NCI-H2171 (cell line): ENCODE measurements at places on chromosomes 6 and 20.

DNA sequence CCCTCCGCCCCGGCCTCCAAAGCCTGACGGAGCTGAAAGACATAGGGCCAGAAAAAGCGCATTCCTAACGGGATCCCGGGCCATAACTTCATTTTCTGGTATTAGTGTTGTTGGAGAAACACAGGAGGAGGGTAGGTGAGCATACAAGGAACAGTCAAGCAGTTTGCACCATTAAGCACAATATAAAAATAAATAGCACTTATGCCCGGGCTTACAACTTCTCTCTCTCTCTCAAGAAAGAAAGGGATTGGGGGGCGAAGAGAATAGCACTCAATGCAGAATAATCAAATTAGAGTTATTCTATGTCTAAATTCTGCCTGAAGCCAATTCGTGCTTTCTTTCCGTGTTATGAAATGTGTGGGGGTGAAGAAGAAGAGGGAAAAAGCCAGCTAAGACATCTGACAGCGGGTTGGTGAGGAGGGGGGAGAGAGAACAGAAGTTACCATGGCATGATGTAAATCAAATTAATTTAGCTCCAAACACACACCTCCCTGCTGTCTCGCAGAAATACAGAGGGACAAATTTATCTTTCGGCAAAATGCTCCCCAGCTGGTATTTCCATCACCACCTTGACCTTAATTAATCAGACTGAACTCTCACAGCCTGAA is 508 bp upstream of the METTL24 start:
- no peak for DNase-seq

DNA sequence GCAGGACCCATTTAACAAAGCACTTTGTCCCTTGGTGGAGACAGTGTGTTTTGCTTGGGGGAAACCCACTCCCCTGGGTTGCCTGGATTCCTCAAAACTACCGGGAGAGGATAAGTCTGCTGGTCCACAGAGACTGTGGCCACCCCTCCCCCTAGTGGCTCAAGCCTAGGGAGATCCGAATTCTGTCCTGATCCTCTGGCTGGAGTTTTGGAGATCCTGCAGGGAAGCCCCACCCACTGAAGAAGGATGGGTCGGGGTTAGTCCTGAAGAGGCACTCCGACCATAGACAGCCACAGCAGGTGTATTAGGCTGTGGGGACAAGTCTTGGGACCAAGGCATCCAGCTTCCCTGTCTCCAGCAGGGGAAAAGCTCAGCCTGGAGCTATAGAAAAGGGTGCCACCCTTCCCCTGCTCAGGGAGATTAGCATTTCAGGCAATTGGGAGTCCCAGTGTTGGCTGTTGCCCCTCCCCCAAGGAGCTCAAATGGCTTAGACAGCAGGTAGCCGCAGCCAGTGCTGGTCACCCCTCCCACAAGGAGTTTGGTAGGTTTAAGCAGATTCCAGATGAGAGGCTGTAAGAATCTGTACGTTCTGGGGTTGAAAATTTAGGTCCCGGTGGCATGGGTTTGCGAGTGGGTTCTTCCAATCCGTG is 750.0 kb downstream of the TBC1D32 start:
- no peak for DNase-seq

- no peak for DNase-seq
Observed at GRCh38 chr20:47293631-47294030, 62.9 kb downstream of the ZMYND8 start.

DNA sequence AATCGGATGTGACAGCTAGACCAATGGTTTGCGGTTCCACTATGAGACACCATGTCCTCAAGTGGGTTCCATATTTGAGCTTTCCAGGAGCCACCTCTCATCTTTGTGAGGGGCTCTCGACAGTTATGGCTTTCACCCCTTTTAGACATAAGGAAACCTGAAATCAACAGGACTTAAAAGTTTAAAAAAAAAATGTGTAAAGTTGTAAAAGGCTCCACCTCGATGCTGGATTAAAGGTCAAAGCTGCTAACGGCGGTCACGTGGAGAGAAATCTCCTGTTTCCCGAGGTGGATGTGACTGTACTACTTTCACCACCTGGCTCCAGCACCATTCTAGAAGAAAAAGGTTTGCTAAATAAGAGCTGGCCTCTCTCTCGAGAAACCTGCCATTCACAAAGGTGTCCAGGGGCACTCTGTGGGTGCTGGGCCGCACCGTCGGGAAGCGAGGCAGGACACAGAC is 542 bp downstream of the ATP5F1E start:
- no peak for DNase-seq

DNA sequence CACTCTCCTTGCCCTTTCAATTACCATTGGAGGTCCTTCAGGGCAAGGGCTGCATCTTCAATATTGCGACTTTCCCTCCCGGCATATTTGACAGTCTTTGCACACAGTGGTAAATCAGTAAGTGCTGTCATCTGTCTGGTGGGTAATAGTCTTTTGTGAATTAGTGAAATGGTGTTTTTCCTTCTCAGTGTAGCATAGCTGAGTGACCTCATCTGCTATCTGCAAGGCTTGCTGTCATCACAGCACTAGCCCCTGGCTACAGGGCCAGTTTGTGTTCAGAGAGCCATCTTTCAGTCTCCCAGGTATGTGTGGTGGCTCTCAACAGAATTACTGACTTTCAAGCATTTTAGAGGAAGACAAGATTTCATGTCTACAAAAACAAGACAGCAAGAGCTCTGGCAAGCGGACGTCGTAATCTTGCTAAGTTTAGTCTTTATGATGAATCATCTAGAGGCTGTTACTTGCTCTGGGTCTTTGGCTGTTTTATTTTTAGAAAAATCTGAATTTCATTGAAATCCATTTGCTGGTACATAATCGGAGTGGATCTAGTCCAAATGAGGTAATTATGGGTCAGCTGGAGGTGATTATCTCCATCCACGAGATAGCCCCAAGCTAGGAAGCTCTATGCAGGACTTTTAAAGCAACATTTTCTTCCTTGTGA is 528.9 kb downstream of the EPM2A start:
- DNase-seq: no peak

DNA sequence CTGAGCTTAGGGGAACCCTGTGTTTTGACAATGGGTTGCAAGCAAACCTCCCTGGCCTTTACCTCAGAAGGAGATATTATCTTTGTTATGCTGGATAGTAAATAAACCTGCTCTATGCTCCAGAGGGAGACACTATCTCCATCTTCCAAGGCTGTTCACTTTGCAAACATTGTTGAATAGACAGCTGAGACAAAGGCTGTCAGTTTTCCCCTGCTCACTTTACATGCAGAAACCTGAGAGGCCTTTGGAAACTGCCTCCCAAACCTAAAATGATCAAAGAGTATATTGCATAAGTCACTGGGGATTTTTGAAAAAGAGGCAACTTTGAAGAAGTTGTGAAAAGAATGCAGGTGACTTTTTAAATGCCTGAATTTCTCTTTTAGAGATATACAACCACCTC is 61.6 kb downstream of the MRAP2 start:
- no peak for DNase-seq

DNA sequence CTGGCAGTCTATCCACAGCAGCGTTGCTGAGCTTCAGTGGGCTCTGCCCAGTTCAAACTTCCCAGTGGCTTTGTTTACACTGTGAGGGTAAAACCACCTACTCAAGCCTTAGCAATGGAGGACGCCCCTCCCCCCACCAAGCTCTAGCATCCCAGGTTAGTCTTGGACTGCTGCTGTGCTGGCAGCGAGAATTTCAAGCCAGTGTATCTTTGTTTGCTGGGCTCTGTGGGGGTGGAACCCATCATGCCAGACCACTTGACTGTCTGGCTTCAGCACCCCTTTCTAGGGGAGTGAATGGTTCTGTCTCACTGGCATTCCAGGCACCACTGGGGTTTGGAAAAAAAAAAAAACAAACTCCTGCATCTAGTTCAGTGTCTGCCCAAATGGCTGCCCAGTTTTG is 249.7 kb upstream of the SYNCRIP start:
- DNase-seq: no peak

GRCh38 chr20:709991-710779 is 34.6 kb upstream of the SCRT2 start:
- DNase-seq: peak; percentile 84

- DNase-seq: no peak
Observed at GRCh38 chr6:130933712-130934200, 106.5 kb downstream of the SMLR1 start.

GRCh38 chr6:53979468-53980067 is 131.7 kb upstream of the MLIP start:
- DNase-seq: peak; percentile 7

GRCh38 chr6:38262026-38262425 is 377.7 kb downstream of the BTBD9 start:
- no peak for DNase-seq

- DNase-seq: no peak
Observed at GRCh38 chr6:154830771-154831170, 97.6 kb downstream of the SCAF8 start.

DNA sequence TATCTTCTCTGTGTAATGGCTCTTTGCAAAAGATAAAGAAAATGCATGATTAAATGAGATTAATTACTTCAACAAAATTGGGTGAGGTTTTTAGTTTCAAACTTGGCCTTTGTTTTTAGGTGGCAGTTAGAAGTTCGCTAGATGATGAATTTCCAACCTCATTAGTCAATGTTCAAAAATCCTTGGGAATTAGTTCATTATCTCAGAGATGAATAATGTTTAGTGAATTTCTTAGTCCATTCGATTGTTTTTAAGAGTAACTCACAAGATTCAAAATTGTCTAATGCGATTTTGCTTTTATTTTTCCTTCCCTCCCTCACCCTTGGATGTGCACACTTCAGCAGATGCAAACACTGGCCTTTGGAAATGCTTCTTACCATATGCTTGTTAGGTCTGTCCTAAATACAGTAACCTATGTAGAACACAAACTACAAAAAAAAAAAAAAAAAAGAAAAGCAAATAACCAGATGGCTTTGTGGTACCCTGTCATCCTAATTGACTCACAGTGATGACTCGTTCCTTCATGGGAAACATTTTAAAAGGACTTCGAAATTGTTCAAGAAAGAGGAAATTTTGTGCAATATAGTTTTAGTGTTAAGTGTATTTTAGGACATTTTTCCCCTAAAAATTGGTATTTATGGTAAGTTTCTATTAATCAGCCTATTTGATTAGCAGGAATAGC is 66.7 kb downstream of the FAM229B start:
- DNase-seq: peak; percentile 80

- DNase-seq: peak; percentile 85
Observed at GRCh38 chr6:52403627-52404026, 16.5 kb upstream of the EFHC1 start.

GRCh38 chr6:71349395-71349794 is 60.8 kb downstream of the OGFRL1 start:
- DNase-seq: peak; percentile 5

GRCh38 chr20:15570156-15570555 is 1003.1 kb downstream of the KIF16B start:
- DNase-seq: no peak

GRCh38 chr6:170012037-170012330 is 260.6 kb downstream of the ERMARD start:
- no peak for DNase-seq

DNA sequence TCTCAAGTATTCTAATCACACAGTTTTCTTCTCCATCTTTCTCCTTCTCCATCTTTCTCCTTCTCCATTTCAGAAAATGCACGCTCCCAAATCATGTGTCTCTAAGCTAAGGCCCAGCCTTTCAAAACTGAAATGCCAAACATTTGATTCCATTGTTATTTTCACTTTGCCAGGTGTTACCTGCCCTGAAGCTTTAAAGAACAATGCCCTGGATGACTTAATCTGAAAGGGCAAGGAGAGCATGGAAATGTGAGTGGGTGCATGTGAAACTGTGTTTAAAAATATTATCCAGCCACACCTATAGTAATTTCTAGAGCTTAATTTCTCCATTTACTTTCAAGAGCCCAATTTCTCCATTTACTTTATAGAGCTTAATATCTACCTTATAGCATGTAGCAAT is 42.4 kb upstream of the GCLC start:
- DNase-seq: no peak

DNA sequence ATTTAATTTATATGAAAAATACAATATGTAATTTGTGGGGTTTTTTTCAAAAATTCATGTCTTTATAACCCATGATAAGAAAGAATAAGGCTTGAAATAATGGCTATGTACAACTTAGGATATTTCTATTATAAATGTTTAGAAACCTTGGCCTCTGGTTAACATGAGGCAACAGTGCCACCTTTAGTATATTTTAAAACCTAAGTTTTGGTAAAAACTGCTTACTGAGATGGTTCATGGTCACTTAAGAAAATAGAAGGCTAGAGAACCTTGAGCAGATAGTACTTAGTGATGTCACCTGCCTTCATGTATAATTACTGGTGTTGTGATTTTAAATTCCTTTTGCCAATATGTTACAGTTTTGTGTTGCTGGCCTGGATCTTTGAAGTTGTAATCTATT is 176.4 kb downstream of the ADGB start:
- no peak for DNase-seq

GRCh38 chr6:53426667-53427270 is 78.0 kb upstream of the ELOVL5 start:
- no peak for DNase-seq

- no peak for DNase-seq
Observed at GRCh38 chr6:36032261-36032660, 4.7 kb downstream of the MAPK14 start.
